ENCODE measurements at places on chromosomes 7 and 10.

GRCh38 chr10:70480239-70480861 is 1.8 kb downstream of the PALD1 start:
- DNase-seq = peak; percentile 52

- DNase-seq = no peak
Observed at GRCh38 chr7:28301148-28301641, 111.1 kb upstream of the CREB5 start.

DNA sequence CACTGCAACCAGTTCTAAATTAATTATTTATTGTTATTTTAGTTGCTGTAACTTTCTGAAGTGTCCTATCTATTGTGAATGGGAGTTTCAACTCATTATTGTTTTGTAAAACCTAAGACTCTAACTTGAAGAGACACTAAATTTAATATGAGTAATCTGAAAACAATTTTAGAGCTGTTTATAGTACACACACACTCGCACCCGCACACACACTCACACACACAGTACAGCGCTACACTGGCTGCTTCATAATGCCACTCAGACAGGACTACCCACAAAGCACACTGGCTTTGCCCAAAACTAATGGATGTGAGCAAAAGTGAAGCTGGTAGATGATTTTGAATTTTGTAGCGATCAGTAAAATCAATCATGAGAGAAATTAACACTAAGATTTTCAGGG is 238.9 kb upstream of the ETV1 start:
- no peak for DNase-seq

DNA sequence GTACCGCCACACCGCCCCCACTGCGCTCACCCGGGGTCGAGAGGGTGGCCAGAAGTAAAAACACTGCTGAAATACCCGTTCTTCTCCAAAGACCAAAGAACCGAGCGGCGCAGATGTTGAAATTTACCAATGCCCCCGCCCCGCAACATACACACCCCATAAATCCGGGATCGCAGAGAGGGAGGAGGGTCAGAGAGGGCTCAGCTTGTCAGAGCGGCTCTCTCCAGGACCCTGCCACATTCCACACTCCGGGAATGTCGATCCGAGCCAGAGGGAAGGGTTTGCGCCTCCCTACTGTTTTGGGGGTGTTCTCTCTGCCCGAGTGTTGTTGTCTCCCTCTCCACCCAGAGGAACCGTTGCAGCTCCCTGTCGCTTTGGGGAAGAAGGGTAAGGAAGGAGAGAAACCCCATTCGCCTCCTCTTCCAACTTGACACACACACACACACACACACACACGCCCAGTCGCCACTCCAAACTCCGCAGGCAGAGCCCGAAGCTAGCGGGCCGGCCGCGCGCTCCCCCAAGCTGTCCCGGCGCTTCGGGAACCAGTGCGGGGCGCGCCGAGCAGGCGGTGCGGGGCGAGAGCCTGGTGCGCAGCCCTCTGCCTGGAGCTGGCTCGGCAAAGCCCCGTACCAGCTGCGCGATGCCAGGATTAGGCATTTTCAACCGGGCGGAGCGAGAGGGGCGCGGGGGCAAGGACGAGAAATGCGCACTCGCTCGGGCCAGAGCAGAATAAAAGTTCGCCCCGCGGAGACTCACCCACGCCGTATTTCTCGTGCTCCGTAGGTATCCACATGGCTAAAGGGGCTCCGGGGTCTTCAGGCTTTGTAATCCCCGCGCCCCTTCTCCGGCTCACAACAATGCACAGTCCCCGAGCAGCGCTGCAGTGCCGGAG is 609 bp downstream of the DOCK4 start:
- peak; percentile 50 for DNase-seq

GRCh38 chr7:18407385-18407784 is 88.2 kb upstream of the HDAC9 start:
- DNase-seq = no peak

DNA sequence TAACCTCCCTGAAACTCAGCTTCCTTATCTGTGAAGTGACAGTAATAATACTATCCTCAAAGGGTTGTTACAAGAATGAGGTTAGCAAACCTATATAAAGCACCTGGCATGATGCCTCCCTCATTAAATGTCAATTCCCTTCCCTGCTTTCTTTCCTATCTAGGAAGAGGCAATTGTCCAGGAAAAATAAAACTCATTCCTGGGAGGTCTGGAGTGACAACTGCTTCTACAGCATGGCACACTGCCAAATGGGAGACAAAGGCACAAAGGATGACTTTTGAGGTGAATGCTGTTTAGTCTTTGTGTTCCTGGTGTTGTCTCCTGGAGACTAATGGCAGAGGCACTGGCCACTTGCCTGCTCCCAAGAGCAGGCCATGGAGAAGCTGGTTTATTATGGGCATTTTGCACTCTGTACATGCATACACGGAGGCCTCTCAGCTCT is 32.2 kb upstream of the PDE1C start:
- DNase-seq = no peak

Measured in GM13977 (cell line).